Hematopoietic multipotent progenitor cell treated with erythropoietin and hydrocortisone succinate and interleukin-3 and kit ligand, for 8 days (in vitro differentiated cells): ENCODE measurements at places on chromosomes 4 and X.
A peak's percentile ranks its signal among the peaks of the same experiment; 100 is the strongest.

- DNase-seq = peak; percentile 20
These were observed 196.4 kb upstream of the RADX start for GRCh38 chrX:106415276-106415895.

GRCh38 chr4:105130945-105131344, 15.7 kb upstream of the TET2 start:
- DNase-seq = no peak

GRCh38 chr4:185831125-185831815, 19.3 kb upstream of the SORBS2 start:
- DNase-seq = no peak

GRCh38 chrX:153926858-153927671, 1.0 kb upstream of the ARHGAP4 start:
- peak; percentile 65 for DNase-seq

DNA sequence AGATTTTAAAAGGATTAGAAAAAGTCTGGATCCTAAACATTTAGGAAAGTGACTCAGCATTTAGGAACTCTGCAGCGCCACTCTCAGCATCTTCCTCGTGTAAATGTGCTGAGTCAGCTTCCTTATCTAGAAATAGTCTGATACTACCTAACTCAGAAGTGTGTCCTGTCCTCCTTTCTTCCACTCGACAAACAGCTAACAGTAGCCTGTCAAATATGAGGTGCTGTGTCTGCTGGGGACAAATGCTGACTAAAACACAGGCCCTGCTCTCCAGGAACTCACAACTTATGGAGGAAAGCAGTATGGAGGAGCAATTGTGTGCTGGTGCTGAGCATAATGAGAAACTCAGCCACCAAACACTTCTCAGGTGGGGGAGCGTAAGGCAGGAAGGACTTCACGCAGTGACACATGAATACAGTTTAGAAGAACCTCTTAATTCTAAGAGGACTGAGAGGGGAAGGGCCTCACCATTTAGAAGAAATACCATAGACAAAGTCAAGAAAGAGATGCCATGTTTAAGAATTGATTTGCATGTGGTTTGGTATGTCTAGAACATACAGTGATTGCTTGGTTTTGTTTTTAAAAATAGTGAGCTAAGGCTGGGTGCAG, 125.3 kb downstream of the SOWAHB start:
- DNase-seq = peak; percentile 3

DNA sequence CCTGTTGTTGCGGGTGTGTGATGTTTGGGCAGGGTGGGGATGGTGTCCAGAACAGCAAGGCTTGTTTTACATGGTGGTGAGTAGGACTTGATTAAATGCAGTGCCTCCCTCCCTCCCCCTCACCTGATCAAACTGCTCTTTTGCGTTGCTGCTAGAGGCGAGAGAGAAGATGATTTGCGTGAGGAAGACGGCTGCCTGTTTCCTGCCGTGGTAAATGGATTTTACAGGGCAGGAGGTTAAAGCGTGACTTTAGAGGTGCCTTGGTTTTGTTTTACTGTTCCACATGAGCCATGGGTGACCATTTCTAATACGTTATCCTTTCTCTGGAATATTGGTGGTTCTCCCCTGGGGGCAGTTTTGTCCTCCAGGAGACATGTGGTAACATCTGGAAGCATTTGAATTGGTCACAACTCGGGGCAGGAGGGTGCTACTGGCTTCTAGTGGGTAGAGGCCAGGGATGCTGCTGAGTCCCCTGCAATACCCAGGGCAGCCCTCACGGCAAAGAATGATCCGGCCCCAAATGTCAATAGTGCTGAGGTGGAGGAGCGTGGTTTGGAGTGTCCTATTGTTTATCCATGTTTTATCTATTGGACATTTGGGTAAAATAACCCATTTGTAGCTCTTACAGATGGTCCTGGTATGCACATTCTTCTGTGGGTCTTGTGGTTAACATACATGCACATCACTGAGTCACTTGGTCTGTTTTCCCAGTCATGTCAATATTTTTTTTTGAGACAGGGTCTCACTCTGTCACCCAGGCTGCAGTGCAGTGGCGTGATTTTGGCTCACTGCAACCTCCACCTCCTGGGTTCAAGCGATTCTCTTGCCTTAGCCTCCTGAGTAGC, 73.7 kb downstream of the SHROOM2 start:
- DNase-seq = no peak

DNA sequence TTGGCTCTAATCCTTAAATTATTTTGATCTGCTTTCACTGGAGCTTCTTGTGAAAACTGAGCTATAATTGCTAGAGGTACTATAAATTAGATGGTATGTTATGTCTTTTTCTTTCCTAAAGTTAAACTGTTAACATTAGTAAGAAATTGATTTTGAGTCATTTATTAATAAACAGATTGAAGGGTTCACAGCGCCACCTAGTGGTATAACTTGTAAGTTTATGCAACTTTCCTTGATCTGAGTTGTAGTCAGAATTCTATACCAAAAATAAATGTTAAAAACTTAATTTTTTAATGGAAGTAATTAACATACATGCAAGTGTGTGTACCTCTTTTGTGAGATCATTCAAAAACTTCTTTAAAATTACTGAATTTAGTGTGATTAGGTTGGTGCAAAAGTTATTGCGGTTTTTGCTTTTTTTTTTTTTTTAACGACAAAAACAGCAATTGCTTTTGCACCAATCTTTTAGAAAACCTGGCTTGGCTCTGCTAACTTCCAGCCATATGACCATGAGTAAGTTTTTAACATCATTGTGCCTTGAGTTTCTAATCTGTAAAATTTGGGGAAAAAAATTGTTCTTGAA, 151.5 kb downstream of the CENPC start:
- DNase-seq = peak; percentile 74

GRCh38 chrX:48045410-48046311, 25.8 kb downstream of the ZNF630 start:
- DNase-seq = no peak

GRCh38 chr4:148980782-148981480, 538.7 kb upstream of the NR3C2 start:
- DNase-seq = no peak

DNA sequence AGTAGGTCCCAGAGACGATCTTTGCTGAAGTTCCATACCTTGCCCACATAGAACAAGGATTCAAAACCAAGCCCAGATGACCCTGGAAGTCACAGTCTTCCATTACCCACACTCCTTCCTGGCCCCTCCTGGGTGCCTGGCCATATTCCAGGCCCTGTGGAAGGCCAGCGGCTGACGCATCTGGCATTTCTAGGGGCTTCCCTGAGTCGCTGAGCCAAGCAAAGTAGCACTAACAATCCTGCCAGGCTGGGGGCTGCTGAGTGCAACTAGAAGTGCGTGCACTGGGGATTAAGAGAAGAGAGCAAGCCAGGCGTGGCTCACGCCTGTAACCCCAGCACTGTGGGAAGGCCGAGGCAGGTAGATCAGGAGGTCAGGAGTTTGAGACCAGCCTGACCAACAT, 175.2 kb upstream of the CPEB2 start:
- DNase-seq = no peak

GRCh38 chr4:88382621-88383020, 4.0 kb downstream of the HERC6 start:
- DNase-seq = peak; percentile 44

GRCh38 chr4:171947400-171947799, 134.2 kb downstream of the GALNTL6 start:
- DNase-seq = no peak

GRCh38 chr4:40698733-40699132, 51.0 kb upstream of the NSUN7 start:
- no peak for DNase-seq

GRCh38 chr4:183658362-183659028, 490 bp downstream of the RWDD4 start:
- peak; percentile 35 for DNase-seq

DNA sequence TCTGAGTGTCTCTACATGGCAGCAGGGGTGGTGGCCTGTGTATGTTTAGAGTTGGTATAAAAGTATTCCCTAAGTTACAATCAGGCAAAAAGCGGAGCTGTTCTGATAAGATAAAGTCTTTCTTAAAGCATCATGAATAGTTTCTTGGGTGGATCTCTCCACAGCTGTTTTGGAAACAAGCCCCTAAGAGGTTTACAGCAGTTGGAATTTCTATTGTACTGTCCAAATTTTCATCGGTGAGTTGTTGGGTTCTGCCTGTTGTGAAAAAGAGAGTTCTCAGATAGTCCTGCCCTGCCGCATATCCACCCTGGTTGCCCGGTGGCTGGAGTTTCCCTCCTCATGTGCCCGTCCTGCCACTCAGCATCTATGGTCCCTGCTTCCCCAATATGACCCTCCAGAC, 50.1 kb downstream of the C4orf51 start:
- DNase-seq = peak; percentile 32

- DNase-seq = no peak
These were observed 124.5 kb downstream of the CHM start for GRCh38 chrX:85922821-85923220.

DNA sequence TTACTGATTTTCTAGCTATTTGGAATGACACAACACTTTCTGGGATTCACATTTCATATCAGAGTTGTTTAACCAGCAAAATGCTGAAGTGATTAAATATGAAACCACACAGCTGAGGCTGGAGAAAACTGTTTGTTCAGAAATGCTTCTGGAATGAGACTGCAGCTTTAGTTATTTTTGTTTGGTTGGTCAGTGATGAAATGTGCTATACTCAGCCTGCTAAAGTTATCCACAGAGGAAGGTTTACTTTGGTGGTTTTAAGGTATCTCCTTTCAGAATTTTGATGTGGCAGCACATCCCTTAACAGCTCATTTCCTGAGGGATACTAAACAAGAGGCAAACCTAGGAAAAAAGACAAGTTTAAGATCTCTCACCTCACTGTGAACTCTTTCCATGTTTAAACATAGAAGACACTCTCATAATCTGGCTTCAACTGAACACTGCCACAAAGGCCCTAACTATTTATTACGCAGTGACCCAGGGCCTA, 106.6 kb upstream of the PDE5A start:
- DNase-seq = no peak

DNA sequence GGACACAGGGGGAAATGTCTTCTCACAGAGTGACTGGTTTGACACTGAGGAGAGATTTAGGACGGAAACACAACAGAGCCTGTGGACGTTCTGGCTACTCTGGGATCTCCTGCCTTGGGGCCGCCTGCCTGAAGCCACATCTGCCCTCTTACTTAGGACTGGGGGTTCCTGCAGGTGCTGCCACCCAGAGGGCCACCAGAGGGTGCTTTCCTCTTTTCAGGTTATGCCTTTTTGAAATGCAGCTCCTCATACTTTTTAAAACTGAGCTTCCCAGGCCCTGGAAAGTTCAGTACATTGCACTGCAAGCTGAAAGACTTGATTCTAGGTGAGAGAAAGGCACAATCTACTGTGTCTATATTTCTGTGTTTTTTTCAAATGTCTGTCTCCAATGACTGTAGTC, 92.2 kb upstream of the PGRMC2 start:
- peak; percentile 72 for DNase-seq

DNA sequence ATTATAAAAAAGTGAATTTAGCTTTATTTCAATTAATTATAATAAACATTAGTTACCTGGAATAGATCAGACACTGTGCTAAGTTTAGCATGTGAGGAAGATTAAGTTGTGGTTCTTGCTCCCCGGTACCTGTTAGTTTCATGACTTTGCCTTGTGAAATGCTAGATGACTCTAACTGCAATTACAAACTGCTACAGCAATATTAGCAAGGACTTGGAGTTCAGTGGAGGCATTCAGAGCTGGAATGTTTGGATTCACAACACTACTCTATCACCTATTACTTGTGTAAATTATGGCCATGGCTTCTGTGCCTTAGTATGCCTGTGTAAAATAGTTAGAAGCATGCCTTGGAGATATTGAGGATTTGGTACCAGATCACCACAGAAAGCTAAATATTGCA, 21.4 kb upstream of the ANXA10 start:
- no peak for DNase-seq

DNA sequence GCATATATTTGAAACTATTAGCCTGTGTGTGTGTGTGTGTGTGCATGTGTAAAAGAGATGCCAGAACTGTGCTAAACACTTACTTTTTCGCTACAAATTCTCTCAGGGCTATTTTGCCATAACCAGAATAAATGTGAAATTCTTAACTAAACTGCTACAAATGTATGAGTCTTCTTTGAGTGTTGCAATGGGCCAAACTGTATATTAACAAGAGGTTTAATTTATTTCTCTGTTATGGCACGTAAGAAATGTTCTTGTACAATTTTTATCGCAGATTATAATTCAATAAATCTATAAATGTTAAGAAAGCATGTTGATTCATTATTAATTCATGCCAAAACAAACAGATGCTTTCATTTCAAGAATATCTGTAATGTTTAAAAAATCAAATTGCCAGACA, 454.5 kb upstream of the PCDH7 start:
- no peak for DNase-seq

- no peak for DNase-seq
These were observed 43.7 kb downstream of the ANTXR2 start for GRCh38 chr4:80029364-80029763.

- DNase-seq = no peak
These were observed 142.5 kb downstream of the RASL11B start for GRCh38 chr4:53004497-53005148.

DNA sequence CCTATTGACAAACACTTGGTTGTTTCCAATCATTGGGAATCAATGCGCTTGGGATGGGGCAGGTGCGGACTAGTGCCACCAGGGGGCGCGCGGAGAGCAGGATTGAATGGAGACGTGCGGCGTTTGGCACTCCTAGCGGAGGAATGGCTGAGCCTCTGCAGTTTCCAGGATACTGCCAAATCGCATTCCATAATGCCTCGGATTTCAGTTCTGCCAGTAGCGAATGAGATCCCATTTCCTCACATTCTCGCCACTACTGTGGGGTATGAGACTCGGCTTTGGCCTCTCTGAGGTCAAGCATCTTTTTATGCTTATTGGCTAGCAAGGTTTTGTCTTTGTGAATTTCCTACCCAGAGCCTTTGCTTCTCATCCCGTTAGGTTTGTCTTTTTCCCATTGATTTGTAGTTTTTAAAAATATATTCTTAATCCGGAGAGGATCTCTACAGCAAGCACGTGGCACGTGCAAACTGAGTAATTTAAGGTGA, 28.7 kb downstream of the CLDN34 start:
- DNase-seq = peak; percentile 69

DNA sequence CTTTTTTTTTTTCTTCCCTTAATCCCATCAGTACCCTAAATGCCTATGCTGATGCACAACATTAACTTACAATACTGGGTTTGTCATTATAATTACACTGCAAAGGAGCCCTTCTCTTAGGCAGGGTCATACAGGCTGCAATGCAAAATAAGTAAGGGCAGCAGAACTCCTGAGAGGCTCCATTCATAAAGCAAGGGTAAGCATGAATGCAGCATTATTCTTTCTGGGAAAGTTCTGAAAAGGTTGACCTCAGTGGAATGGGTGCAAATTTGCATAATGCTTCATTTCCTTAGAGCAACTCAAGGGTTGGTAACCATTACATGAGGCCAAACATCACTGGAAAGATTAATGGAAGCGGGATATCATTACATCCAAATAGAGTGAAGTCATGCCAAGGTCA, 789.2 kb downstream of the KLHL13 start:
- no peak for DNase-seq

- DNase-seq = peak; percentile 11
These were observed 24.1 kb downstream of the OPHN1 start for GRCh38 chrX:68409194-68409593.

GRCh38 chr4:174201871-174202270, 81.6 kb downstream of the FBXO8 start:
- DNase-seq = no peak
